ENCODE measurements at places on chromosomes 3 and 15.

DNA sequence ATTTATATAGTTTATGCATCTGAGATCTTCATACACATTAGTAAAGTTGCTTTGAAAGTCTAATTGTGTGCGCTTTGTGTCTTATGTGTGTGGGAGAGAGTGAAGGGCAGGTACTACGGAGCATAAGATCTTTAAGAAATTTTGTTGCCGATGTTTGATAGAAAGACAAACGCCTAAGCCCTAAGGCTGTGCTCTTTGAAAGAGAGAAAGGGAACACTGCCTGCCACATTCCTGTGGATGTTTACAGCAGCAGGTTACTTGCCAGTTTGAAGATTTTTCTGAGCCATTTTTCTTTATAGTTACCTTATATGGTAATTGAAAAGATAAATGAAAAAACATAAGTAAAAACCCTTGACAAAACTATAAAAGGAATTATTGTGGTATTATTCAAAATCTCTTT lies 17.0 kb downstream of the DTWD1 start:
- no peak for DNase-seq

GRCh38 chr3:187737368-187738070 lies 7.7 kb downstream of the BCL6 start:
- peak; percentile 85 for DNase-seq

- DNase-seq: peak; percentile 17
Measured at GRCh38 chr3:78605178-78605577, 1162.6 kb downstream of the ROBO1 start.

DNA sequence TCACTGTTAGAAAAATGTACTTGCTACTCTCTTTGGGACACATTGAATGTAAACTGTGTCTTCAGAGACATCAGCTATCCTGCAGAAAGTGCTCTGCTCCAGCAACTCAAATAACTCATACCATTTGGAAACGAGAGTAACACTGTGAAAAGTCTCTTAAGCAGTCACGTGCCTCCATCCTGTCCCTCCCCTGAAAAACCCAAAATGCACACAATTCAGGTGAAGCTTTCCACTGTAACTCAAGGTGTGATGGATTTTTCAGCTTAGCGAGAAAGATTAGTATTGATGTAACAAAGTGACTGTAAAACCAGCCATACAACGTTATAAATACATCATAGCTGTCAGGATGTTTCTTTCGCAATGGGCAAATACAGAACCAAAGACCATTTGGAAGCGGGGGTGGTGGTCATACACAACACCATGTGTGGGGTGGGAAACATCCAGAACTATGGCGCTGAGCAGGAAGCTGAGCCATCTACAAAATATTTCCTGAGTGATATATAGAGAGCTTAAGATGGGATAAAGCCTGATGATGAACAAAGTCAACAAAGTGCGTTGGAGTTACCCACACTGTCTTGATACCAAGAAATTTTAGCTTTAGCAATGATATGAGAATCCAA lies 332.3 kb downstream of the FOXP1 start:
- no peak for DNase-seq
